Effector memory CD4-positive, alpha-beta T cell (primary cell): ENCODE measurements at places on chromosomes 3 and 15.

DNA sequence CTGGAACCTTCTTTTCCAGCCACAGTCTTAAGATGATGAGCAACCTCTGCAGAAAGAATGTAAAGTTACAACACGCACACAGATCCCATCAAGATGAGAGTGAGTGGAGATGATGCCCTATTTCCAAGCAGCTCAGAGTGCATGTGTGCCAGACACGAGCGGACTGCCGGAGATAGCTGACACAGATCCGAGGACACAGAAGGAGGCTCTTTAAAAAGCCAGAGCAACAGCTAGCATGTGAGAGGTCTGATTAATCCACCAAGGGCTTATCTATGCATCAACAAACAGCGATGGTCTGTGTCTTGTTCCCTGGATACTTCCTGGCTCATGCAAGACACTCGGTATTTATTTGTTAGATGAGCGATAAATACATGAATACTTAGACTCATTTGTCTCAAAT lies 128.6 kb upstream of the DLG1 start:
- no peak for DNase-seq

DNA sequence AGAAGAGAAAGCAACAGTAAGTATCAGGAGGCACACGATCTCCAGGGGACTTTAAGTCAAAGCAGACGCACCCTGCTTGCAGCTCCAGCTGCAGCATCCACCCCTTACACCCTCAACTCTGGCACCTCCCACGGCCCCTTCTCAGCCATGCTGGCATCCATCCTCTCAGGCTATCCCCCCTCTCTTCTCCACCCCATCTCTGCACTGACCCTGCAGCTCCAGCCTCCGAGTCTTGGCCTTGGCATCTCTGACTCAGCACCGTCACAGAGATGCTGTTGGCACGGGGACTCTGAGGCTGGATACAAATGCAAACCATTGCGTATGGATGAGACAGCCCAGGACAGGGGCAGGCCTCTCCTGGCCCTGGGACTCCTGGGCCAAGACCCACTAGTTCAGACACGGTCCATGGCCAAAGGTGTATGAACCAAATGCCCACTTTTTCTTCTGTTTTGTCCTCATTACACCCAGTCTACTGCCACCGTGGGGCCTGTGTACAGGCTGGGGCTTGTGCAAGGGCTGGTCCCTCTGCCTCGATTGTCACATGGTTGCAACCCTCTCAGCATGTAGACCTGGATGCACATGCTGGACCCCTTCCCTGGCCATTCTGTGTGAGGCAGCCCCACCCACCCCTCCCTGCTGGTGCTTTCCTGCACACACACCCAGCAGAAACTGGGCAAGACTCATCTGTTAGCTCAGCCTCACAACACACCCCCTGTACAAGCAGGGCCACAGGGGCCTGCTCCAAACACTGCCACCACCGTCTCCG lies 18.7 kb upstream of the ZXDC start:
- DNase-seq = no peak

GRCh38 chr3:101966226-101966625 lies 116.9 kb downstream of the NFKBIZ start:
- DNase-seq = no peak

GRCh38 chr3:12961007-12961696 lies 112.1 kb downstream of the IQSEC1 start:
- DNase-seq = no peak

DNA sequence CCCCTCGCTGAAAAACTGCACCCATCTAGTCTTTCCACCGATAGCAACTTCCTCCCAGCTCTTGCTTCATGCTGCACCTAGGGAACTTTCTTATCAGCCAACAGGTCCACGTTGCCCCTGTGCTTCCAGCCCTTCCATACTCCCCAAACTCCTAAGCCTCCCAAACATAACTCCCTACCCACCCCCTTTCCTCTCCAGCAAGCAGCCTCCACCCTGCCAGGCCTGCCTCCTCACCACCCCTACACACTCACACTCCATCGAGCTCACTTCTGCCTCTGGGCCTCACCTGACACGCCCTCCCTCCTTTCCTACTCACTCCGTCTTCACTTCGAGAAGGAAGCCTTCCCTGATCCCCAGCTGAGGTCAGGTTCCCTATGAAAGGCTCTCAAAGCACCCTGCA lies 8.1 kb downstream of the INSYN1 start:
- no peak for DNase-seq

DNA sequence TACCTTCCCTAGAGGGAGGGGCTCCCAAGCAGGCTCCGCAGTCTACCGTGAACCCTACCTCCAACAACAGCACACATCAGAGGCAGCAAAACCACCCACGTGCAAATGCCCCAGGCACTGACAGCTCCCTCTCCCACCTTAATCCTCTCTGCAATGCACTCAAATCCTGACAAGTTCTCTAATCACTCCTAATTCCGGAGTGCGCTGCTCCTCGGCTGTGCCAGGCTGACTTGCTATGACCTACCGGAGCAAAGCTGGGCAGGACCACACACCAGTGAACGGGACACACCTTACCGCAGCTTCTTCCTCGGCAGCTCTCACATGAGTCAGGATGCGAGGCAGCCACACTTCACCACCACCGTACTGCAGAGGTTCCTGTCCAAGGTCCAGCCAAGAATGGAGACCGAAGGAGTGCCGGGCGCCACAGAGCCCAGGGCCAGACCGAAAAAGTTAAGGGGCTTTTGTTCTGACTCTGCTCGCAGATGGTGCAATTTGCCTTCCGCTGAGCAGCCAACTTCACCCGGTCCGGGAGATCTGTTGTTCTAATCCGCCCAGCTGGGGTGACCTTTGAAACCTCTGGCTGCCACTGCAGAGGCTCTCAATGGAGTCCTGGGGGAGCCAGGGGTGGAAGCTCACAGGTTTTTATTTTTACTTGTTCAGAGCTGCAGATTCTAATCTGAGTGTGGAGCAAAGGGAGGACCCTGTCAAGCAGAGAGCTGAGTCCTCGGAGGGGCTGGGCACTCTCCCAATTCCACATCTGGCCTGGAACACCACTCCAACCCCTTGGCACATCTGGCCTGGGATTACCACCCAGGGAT lies 84.4 kb downstream of the MYLK start:
- no peak for DNase-seq

DNA sequence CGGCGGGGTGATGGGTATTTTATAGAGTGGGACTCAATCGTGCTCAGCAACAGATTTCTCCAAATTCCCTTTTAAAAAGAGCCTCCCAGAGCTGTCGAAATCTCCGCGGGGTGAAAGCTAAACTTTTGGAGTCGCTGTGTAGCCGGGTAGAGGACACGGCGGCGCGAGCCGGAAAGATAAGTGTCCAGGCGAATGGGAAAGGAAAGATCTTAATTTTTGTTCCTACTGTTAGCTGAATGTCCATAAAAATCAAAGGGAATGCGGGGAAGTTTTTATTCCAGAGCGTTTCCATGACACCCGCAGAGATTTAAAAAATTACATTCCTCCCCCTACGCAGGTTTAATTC lies 9.1 kb downstream of the EOMES start:
- no peak for DNase-seq

DNA sequence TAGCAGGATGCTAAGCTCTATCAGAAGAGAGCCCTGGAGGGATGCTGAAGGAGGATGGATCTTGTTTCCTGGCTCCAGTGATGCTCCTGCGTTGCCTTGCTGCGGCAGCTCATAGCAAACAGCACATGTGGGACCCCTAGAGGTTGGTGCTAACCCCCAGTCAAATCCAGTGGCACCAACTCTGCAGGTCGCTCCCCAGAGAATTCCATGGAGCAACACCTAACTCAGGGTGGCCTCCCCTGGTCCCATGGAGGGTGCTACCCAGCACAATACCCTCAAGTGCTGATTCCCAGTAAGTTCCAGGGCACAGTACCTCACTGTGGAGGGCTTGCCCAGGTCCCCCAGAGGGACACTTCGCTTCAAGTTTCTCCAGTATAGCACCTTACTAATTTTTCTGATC lies 231.2 kb downstream of the NEK10 start:
- DNase-seq = no peak

DNA sequence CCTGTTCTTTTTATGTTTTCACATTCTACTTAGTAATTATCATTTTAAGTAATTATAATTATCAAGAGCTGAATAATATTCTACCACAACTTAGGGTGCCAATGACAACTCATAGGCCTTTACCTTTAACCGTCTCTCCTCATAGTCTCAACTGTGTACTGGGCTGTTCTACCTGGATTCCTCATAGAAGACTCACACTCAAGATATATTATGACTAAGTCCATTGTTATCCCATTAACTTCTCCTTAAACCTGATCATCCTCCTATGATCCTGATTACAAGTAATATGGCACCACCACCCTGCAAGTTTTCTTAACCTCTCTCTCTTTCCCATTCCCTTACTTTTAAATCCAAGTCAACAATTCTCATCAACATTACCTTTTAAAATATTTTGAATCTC lies 285.9 kb upstream of the VEPH1 start:
- DNase-seq = no peak

DNA sequence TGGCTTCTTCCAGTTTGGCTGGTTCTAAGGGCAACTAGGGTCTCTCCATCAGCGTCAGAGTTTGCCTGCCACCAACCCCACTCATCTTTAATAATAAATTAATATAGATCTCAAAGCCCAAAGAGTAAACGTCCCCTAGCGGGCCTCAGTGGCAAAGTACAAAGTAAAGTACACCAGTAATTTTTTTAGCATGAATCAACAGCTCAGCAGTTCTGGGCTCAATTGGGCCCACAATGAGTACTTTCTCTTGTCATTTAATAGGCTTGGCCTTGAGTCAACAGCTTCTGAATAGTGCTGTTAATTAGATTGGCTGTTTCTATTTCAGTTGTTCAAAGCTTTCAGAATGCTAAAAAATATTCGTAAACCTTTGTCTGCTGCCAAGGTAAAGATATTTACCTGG lies 89.0 kb upstream of the PFN2 start:
- no peak for DNase-seq

DNA sequence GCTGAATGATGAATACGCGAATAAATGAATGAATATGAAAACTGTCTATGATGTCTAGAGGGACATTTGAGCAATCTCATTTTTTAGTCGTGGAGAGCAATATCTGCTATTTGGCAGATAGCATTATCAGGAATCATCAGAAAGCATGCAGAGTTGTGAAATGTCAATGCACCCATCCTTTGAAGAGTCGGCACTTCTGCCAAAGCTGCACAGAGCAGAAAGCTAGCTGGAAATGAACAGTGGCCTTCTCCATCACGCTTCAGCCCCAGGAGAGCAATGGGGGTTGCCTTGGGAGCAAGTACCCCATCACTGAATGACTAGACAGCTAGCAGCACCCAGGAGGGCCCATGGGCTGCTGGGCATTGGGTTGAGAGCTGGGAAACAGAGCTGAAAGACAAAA lies 69.1 kb upstream of the PROK2 start:
- DNase-seq = no peak

DNA sequence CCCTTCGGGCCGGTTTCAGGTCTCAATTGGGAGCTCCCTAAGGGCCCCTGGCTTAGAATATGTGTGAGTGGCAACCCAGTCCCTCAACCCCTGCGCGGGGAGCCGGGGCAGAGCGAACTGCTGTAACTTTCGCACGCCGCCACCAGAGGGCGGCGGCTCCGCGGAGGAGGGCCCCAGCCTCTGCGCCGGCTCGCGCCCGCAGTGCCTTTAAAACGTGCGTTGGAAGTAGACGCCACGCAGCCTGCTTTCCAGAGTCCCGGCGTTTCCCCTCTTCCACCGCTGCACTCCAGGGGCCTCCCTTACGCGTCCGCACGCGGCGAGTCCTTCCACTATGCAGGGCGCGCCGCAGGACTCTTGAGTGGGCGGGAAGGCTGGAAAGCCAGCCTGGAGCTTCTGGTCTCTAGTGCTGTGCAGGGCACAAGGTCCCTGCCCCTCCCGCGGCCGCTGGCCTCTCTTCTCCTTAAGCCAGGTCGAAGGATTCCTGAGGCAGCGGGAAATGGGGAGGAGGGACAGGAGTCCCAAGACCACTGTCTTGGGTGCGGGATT lies 23.7 kb upstream of the RNU6-1 start:
- peak; percentile 17 for DNase-seq

- DNase-seq = no peak
Measured at GRCh38 chr3:13424865-13425617, 4.9 kb upstream of the NUP210 start.

DNA sequence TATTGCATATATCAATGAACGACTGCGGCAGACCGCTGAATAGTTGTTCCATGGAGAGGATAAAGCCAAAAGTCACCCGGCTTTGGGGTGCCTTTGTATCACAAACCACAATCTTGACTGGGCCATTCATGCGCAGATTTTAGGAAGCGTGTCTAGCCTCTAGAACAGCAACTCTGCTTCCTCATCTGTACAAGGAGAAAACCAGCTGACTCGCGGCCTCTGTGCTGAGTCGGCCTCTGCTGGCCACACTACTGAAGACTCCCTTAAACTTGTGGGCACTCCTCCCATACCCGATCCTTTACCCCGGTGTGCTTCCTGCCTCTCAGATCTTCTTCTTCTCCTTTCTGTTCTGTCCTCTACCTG lies 872 bp downstream of the DLEC1 start:
- DNase-seq = peak; percentile 58

DNA sequence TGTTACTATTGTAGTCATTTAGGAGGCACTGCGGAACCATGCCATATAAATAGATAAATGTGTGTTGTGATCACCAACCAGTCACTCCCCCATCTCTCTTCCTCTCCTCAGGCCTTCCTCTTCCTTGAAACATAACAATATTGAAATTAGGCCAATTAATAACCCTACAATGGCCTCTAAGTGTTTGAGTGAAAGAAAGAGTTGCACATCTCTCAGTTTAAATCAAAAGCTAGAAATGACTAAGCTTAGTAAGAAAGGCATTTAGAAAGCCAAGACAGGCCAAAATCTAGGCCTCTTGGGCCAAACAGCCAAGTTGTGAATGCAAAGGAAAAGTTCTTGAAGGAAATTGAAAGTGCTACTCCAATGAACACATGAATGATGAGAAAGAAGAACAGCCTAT lies 8.1 kb upstream of the DNASE1L3 start:
- no peak for DNase-seq

GRCh38 chr3:17057321-17057720 lies 172.6 kb downstream of the PLCL2 start:
- DNase-seq = no peak

DNA sequence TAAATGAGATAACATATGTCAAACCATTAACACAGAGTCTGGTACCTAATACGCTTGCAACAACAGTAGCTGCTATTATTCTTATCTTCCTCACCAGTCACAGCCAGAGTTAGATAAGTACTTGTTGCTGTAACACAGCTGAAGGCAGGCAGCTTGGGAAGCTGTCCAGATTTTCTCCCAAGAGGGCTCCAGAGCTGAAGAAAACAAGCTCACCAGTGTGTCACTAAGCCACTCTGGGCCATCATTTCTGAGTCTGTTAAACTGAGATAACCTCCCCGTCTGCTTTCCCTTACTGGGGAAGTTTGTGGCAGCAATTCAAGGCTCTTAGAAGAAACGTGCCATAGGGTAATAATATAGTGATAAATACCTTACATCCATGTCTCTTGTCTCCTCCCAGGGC lies 226.3 kb downstream of the TAFA4 start:
- DNase-seq = no peak

GRCh38 chr15:62421289-62421688 lies 256.2 kb upstream of the C2CD4B start:
- DNase-seq = no peak
